ENCODE measurements at places on chromosomes 2 and 18.

- no peak for DNase-seq
These were observed 64.8 kb downstream of the NCAPH start for GRCh38 chr2:96400049-96401000.

DNA sequence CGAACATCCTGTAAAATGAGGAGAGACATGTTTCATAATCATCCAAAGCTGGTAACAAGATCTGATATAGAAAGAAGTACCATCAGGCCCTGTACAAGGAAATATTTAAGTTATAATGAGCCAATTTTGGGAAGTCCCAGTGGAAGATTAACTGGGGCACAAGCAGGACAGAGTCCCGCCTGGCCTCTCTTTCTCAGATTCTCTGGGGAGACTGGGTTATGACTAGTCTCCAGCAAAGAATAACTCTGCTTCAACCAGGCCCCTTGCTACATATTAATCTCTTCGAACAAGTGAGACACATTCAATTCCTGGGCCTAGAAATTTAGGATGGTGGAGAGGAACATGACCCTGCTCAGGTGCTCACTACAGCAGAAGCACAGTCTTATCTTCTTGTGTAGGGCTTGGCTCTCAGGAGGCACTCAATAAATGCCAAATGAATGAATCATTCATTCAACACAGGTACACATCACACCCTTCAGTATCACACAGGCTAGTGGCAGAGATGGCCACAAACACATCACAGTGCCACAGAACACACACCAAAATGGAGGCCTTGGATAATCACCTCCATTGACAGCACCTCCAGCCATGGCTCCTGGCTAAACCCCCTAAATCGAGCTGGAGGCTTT lies 46.4 kb upstream of the RNF152 start:
- no peak for DNase-seq

- DNase-seq, result no peak
These were observed 18.7 kb downstream of the C18orf63 start for GRCh38 chr18:74334242-74334893.

GRCh38 chr2:157501026-157501425 lies 57.1 kb upstream of the CYTIP start:
- DNase-seq, result no peak

GRCh38 chr18:4256766-4257417 lies 198.2 kb downstream of the DLGAP1 start:
- DNase-seq, result no peak

- DNase-seq, result no peak
These were observed 82.7 kb downstream of the LAMA1 start for GRCh38 chr18:7034924-7035323.

- no peak for DNase-seq
These were observed 28.6 kb downstream of the APOB start for GRCh38 chr2:21015281-21015645.

DNA sequence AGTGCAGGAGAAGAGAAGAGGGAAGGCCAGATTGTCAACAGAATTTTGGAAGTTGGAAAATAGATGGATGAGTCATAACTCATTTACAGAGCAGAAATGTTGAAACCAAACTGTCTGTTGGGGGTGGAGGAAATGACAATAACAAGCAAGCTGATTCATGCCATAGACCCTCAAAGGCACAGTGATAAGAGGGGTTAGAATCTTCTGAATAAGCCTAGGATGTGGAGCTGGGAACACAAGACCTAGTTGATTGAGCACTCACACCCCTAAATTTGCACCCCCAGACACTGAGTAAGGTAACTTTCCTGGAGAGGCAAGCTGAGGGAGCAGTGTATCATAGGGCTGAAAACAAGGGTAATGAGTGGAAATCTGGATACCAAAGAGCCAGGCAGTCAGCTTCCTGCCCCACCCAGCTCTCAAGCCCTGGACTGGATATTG lies 141.4 kb downstream of the SCG2 start:
- DNase-seq, result no peak

- DNase-seq, result no peak
These were observed 103.9 kb upstream of the LRP1B start for GRCh38 chr2:142234741-142235140.

- DNase-seq, result no peak
These were observed 11.7 kb downstream of the DPYSL5 start for GRCh38 chr2:26859622-26860021.

DNA sequence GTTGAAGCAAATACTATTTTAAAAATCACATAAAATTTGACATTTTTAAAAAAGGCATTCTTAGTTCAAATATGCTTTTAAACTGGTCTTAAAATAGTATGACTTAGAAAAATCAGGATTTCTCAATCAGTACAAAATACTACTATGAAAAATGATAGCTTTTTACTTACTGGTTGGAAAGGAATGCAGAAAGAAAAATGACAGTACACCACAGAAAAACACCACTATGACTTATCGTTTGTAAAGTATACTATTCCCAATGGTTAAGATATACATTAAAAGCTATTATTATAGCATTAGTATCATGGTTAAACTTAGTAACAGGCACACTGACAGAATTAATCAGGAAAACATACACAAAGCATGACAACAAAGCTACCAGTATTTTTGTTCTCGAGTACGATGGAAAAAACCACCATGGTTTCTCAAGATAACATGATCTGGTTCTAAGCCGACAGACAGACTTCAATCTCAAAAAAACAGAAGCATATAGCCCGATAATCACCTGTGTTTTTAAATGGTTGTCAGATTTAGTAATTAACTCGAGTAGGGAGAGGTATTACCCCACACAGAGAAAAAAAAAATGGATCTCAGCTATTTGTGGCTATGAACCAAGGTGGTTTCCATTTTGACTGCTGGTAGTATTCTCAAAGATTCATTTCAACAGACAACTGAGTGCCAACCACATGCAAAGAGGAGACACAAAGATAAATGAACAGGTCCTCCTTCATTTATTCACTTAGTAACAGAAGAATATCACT lies 39.1 kb downstream of the CUL3 start:
- no peak for DNase-seq

GRCh38 chr2:208183526-208183925 lies 6.3 kb downstream of the C2orf80 start:
- DNase-seq, result no peak

- DNase-seq, result no peak
These were observed 19.4 kb downstream of the ZNF516 start for GRCh38 chr18:76475450-76476194.
